ENCODE measurements at places on chromosomes 2 and 18. TPM values are rescaled to one million over a fixed set of nuclear protein-coding genes. Genes with fewer than 3 reads are reported as not detected.

GRCh38 chr2:15660491-15661294, 69.0 kb downstream of the DDX1 start:
- no peak for DNase-seq

GRCh38 chr18:12604445-12605007, 53.4 kb downstream of the SPIRE1 start:
- no peak for DNase-seq

Gene SNTG2
- 0.33 TPM for total RNA-seq

GRCh38 chr2:135948141-135948540, 37.3 kb downstream of the DARS1 start:
- no peak for DNase-seq

DNA sequence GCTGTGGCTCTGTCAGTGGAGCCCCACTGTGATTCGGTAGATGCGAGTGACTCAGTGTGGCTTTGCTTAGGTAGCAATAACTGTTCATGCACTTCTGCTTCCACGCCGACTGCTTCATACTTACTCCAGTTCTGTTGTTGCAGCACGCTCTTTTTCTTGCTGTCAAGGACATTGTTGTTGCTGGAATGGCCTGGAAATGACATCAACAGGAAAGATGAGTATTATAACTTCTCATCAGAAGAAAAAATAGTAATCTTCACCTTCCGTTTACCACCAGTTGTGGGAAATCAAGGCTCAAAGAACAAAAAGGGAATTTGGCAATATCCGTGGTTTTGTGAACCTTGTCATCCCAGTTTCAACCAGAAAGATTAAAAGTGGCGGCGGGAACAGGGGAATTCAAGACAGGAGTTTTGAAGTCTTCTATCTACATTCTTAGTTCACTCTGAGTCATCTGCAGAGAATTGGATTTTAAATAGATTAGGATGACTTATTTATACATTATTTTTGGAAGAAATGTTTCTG, 8.3 kb downstream of the TM4SF20 start:
- no peak for DNase-seq

DNA sequence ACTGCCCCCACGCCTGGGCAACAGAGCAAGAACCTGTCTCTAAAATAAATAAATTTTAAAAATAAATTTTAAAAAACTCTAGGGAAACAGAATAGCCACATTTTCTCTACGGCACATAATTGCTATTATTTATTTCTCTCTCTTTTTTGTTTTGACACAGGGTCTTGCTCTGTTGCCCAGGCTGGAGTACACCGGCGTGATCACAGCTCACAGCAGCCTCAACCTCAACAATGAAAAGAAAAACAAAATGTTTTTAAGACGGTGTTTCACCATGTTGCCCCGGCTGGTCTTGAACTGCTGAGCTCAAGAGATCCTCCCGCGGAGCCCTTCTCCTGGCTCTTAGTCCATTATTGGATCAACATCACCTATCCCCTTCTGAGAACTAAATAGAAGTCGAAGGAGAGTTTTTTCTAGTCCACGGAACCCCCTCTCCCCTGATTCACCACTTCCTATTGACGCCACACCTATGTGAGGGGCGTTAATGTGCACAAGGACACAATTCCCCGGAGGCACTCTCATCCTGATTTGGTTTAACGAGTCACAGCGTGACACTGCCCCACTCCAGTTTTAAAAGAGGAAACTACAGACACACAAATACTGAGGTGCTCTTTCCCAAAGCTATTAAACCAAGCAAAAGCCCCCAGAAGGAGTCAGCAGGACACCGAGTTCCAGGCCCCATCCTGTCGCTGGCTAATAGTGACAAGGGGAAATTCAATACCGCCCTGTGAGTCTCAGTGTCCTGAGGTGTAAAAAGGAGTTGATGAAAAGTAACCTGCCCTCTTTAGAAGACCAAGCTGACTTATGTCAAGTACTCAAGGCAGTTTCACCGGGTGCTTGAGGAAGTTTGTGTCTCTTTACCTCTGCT, 1.1 kb downstream of the NPC1 start:
- DNase-seq, result no peak

GRCh38 chr2:225400060-225400511, 576 bp downstream of the NYAP2 start:
- DNase-seq, result no peak

DNA sequence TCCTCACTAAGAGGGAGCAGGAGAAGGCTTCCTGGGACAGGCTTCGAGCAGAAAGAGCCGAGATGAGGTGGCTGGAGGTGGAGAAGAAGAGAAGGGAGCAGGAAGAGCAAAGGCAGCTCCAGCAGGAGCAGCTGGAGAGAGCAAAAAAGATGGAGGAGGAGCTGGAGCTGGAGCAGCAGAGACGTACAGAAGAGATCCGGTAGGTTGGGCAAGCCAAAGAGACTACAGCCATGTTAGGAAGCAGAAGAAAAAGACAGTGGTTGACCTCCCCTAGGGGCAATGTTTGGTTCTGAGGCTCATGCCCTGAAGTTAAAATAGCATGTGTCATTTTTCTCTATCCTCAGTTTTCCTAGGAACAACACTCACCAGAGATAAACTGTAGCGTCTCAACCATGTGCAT, 45.1 kb downstream of the SUMO1 start:
- no peak for DNase-seq

Gene EGR4
- total RNA-seq, result 0.05 TPM

Gene CHRNG
- 0.57 TPM for total RNA-seq

DNA sequence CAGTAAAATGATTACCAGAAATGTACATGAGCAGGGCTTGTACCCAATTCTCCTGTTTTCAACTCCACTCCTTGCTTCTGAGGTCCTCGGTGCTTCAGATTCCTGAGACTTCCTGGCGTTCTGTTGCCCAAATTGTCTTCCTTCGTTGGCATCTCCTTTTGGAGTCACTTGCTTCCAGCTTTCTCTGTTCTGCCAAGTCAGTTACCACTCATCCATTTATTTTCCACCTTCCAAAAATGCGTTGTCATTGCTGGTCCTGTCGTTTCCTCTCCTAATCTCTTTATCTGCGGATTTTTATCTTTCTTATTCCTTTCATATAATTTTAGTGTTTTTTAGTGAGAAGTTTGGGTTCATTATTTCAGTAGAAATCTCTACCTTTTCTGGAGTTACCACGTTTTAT, 18.5 kb upstream of the EFR3B start:
- no peak for DNase-seq

- DNase-seq, result no peak
Observed at GRCh38 chr2:61493523-61493942, 22.6 kb upstream of the USP34 start.

DNA sequence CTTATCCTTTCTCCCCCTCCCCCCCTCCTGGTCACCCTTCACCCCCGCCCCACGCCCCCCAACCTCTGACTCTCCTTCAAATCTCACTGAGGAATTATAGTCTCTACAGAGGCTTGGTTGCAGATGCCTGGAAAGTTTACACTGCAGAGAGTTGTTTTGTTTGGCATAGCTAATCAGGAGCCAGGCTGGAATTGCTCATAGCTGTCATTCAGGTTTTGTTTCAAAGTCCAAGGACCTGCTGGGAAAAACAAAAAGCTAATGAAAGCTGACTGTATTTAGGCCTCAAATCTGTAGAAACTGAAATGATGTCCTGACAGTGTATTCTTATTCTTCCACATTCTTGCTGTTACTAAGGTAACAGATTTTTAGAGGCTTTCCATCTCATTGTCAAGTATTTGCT, 22.6 kb downstream of the GREB1L start:
- no peak for DNase-seq

- DNase-seq, result no peak
Observed at GRCh38 chr2:164028814-164029534, 293.2 kb upstream of the FIGN start.

- no peak for DNase-seq
Observed at GRCh38 chr2:158142568-158143332, 41.1 kb downstream of the UPP2 start.

- no peak for DNase-seq
Observed at GRCh38 chr18:5180254-5180653, 16.8 kb downstream of the AKAIN1 start.

Gene LOXL3
- total RNA-seq, result 1.4 TPM

Gene SAG
- total RNA-seq, result 0.61 TPM

- DNase-seq, result no peak
Observed at GRCh38 chr2:151071382-151071781, 190.3 kb downstream of the RBM43 start.

- DNase-seq, result peak; percentile 25
Observed at GRCh38 chr2:109613081-109613921, 465 bp downstream of the SEPTIN10 start.

Gene SIX3
- not detected for total RNA-seq

Gene CXCR2
- total RNA-seq, result 0.38 TPM

Gene SERPINB7
- total RNA-seq, result 1.4 TPM

- no peak for DNase-seq
Observed at GRCh38 chr2:232207174-232207573, 171.4 kb upstream of the ALPP start.

DNA sequence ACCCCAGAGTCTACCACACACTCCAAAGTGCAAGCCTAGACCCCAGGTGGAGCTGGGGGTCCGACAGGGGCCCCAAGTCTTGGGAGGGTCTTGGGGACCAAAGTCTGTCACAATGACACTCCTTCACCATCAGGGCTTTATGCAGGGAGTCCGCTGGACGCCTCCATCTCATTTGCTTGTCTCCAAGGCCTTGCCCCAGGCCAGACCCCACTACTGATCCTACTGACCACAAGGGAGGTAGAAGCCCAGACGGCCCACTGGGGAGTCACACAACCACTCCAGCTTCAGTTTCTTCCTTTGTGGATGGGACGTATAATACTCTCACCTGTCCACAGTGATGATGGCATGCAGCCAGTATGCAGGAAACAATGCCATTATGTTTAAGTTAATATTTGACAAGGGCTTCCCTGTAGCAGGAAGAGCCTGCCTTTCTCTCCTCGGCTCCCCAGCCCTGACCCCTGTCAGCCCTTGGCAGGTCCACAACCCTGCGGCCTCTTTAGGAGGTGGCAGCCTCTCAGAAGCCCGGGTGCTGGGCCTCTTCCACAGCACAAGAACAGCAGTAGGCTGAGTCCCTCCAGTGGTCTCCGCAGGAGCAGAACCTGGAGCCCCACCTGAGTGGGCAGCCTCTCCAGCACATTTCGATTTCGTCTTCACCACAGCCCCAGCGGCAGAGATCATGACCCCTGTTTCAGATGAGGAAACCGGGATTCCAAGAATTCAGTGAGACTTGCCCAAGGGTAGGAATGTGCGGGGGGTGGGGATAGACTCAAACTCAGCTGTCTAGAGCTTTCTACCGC, 6.5 kb downstream of the BIN1 start:
- DNase-seq, result no peak

Gene AKAIN1
- 0.14 TPM for total RNA-seq

- no peak for DNase-seq
Observed at GRCh38 chr2:238237431-238238135, 2.3 kb downstream of the HES6 start.

Gene PIKFYVE
- total RNA-seq, result 25.7 TPM

GRCh38 chr2:148814860-148815419, 60.1 kb upstream of the KIF5C start:
- no peak for DNase-seq

Gene SERPINB2
- 2.5 TPM for total RNA-seq

DNA sequence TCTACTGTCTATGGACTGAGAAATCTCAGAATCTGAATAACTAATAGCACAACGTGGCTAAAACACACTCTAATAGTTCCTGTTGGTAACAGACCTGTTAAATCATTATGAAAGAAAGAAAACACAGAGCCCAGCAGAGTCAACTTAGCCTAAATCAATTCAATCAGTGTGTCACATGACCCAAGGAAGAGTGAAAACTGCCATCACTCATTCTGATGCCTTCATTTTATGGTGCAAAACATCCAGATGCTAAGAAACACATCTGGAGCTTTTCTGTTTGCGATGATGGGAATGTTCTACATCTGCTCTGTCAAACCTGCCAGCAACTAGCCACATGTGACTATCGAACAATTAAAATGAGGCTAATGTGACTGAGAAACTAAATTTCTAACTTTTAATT, 295.7 kb upstream of the TRIB2 start:
- no peak for DNase-seq

Gene CHST9
- total RNA-seq, result 0.24 TPM

- no peak for DNase-seq
Observed at GRCh38 chr18:64674694-64675093, 525.8 kb upstream of the LINC00305 start.

- DNase-seq, result no peak
Observed at GRCh38 chr2:66362701-66363100, 72.2 kb upstream of the MEIS1 start.

GRCh38 chr2:152584301-152584700, 133.0 kb downstream of the PRPF40A start:
- no peak for DNase-seq

DNA sequence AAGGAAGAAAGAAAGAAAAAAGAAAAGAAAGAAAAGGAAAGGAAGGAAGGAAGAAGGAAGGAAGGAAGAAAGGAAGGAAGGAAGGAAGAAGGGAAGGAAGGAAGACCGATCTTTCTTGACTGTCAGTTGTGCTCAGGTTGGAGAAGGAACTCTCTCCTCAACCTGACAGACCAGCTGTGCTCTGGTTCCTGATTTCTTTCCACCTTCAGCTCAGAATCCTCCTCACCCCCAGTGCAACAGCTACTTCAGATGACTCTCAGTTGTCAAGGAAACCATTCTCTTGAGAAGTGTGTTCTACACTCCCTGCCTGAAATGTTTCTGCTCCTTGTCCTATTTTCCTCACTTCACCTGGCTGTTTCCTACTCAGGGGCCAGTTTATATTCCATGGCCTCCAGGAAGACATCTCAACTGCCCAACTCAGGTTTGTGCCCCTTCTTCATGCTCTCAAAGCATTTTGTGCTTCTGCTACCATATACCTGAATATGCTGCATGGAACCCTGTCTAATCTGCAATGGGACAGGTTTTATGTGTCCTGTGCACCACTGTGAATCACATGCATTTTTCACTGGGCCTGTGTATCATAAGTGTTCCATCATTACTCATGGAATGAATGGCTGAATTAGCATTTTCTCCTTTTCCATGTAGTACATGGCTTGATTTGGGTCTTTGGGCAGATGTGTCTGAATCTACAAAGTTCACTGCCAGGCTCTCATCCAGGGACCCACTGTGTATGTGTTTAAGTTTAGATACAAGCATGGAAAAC, 32.8 kb upstream of the DOCK10 start:
- DNase-seq, result no peak

DNA sequence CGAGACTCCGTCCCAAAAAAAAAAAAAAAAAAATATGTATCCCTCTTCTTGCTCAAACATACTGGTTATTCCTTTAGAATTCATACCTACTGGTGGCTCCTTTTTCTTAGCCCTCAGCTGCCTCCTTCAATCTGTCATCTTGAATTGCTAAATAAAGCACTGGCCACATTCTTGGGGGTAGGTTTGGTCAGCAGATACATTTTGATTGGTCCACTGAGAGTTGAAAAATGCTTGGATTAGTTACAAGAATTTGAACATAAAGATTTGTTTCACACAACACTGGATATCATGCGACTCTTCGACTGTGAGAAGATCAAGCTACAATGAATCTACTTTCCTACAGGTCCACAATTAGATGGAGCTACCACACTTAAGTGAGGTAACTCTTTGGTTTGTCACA, 906.1 kb upstream of the SLC39A10 start:
- DNase-seq, result no peak

Gene TCF23
- 0.14 TPM for total RNA-seq

Gene SKA1
- 11.5 TPM for total RNA-seq

DNA sequence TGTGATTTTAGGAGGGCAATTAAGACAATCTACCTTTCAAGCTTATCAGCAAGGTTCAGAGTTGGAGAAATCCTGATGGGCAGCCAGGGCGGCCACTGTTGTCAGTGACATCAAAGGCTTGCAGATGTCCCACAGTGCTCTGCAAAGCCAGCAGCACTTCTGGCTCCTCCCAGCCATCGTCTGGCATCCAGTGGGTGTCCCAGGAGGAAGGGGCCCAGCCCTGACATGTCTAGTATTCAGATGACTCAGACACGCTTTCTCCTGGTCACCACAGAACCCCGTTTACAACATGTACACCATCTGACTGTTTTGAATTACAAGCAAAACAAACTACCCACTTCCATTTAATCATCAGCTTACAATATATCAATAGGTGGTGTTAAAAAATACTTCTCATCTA, 61.4 kb downstream of the CYRIA start:
- DNase-seq, result no peak
